ENCODE measurements at places on chromosomes 11 and 22.

DNA sequence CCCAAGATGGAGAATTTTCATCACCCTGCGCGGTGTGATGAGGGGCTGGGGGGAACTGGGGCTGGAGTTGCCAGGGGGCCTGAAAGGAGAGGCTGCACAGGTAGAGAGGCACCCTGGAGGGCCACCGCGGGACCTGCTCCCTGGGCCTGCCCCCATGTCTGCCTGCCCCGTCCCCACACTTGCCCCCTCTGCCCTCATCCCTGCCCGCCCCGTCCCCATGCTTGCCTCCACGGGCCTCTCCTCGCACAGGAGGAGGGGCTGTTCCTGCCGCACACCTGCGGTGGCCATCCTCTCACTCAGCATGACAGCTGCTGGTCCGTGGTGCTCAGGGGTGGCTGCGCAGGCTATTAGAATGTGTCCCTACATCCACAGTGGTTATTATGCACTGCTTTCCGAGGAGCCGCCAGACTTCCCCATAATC, 43.5 kb downstream of the LINC01488 start:
- DNase-seq: no peak

- DNase-seq: no peak
Measured at GRCh38 chr11:35838071-35838470, 105.8 kb upstream of the LDLRAD3 start.

GRCh38 chr22:45335021-45335818, 25.5 kb downstream of the FAM118A start:
- no peak for DNase-seq

- no peak for DNase-seq
Measured at GRCh38 chr11:78248903-78249302, 60.2 kb downstream of the USP35 start.

DNA sequence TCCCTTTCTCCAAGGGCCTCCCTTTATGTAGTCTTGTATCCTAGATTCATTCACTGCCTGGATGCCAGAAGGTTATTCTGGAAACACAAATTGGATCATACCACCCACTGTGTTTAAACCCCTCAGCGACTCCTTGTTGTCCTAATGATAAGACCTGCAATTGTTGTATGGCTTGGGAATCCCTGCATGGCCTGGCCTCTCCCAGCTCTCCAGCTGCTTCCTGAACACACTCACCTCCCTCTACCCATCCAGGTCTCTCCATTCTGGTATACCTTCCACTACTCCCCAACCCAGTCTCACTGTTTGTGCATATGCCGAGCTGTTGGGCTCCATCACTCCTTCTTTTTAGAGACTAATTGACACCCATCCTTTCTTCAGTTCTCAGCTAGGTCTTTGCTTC, 124.3 kb upstream of the ALX4 start:
- DNase-seq: no peak

DNA sequence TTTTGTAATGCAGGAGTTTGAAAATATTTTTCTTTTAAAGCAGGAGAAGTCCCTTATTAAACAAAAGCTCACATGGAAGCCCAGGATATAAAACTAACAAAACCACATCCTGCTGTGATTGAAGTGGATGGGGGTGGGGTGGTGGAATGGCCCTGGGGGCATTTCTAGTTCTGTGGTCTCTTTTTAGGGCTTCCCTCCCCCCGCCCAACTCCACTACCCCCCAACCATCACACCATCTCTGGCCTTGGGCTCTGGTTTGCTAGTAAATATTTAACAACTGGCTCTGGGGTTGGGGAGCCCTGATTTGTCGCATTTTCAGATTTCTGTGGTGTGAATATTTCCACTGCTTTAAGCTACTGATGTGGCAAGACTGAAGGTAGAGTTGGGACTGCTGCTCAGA, 279.6 kb upstream of the PLET1 start:
- no peak for DNase-seq

DNA sequence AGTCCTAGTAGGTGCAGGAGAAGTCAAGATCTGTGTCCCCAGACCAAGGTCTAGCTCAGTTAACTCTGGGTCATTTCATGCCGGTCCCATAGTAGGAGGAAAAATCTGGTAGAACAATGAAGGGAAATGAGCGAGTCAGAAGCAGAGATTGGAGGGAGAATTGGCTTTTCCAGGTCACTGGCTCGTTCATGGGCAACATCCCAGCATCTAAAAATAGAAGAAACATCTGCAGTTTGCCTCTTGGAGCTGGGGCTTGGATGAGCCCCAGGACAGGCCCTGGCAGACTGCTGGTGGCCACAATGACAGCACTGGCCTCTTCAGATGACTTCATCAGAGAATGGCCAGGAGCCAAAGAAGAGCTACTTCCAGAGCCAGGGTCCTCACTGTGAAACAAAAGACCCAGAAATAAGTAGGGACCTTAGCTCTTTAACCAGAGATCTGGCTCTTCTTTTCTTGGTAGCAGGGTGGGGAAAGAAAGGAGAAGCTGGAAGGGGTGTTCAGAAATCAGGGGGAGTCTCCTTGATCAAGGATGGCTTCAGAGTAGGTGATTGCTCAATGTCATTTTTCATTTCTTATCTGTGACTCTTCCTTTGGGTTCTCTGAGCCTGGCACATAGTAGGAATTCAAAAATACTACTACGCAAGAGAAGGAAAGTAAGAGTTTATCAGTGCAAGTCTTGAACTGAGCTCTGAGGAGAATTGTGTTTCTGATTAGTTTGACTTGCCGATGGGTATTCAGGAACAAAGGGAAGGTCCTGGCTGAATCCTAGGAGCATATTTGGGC, 102.6 kb downstream of the TMPRSS5 start:
- peak; percentile 82 for DNase-seq

DNA sequence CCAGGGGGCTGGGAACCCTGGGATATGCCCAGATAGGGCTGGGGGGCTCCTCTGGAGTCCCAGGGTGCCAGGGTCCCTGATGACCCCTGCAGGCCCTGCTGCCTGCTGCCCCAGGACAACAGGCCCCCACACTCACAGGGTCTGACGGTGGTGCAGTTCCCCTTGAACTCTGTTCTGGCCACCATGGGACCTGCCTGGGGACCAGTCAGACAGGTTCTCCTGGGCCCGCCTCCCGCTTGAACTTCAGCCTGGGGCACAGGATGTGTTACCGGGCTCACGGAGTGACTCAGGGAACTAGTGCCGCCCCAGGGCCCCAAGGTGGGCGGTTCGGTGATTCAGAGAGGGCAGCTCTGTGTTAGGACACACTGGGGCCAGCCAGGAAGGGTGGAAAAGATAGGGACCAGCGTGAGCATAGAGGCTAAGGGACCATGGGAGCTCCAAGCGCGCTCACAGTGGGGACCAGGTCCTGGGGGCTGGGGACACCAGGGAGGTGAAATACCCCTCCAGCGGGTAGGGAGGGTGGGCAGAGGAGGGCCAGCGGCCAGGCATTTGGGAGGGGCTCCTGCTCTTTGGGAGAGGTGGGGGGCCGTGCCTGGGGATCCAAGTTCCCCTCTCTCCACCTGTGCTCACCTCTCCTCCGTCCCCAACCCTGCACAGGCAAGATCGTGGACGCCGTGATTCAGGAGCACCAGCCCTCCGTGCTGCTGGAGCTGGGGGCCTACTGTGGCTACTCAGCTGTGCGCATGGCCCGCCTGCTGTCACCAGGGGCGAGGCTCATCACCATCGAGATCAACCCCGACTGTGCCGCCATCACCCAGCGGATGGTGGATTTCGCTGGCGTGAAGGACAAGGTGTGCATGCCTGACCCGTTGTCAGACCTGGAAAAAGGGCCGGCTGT, 21.5 kb upstream of the TXNRD2 start:
- peak; percentile 79 for DNase-seq

DNA sequence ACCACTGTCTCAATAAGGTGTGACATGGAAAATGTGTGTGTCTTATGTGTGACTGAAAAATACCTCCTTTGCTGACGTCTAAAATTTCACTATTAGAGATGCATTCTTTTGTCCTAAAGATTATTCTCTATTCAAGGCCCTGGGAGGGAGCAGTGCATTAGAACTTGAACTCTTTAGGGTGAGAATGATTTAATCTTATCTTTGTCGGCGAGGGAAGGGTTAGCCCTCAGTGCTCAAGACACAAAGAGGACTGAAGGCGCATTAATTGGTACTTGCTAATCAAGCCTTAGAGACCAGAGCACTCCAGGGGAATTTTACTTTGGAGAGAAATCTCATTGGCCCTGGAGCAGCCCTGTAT, 29.8 kb upstream of the PLET1 start:
- DNase-seq: no peak

GRCh38 chr11:67662142-67662834, 11.8 kb upstream of the ACY3 start:
- DNase-seq: no peak

- no peak for DNase-seq
Measured at GRCh38 chr22:22599248-22599647, 40.2 kb upstream of the PRAME start.

- DNase-seq: no peak
Measured at GRCh38 chr11:65014726-65015227, 817 bp downstream of the ARL2 start.

DNA sequence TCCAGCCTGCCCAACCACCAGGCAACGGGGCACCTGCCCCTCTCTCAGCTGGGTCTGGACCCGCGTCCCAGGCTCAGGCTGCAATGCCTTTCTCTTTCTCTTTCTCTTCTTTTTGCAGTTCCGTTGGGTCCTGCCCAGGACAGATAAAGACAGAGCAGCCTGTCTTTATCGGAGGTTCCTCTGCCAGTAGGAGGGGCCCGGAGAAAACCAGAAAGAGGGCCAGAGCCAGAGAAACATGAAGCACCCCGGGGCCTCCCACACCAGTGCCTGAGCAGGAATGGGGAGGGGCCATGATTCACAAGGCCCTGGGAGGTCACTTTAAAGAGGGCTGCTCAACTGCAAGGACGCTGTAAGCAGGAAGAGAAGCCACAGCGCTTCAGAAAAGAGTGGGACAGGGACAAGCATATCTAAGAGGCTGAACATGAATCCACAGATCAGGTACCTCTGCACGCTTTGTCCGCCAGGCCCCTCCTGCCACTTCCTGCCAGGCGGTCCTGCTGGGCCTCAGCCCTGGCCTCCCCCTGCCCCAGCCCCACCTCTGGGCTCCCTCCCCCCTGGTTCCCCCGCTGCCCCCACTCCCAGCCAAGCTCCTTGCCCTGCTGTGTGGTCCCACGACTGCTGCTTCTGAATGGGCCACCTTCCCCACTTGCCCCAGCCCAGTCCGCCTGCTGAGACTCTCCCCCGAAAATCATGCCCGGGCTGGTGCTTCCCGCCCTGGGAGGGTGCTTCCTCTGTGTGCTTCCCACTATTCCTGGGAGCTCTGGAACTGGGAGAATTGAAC, at the start of gene APOBEC3C:
APOBEC3C (plus strand) TSS at position 316 of the 781 bp plus-strand sequence; CDS start at position 422, 106 bp downstream.
- peak; percentile 85 for DNase-seq

DNA sequence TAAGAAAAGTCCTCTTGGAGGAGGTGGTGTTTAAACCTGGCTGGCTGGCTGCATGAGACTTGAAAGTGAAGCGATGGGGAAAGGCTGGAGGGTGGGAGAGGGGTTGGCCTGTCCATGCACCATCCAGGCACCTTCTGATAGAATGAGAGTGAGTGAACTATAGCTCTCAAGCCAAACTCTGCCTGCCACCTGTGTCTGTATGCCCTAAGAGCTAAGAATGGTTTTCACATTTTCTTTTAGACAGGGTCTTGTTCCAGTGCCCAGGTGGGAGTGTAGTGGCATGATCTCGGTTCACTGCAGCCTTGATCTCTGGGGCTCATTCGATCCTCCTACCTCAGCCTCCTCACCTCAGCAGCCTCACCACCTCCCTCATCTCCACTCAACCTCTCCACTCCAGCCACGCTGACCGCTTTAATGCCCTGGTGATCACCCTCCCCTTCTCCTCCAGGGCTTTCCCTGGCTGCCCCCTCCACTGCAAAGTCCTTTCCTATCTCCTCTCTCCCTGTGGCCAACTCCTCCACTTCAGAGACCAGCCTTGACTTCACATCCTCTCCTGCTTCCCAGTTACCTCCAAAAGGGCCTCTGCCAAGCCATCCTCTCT, 38.3 kb upstream of the DKK3 start:
- no peak for DNase-seq

- DNase-seq: peak; percentile 78
Measured at GRCh38 chr11:119094816-119095065, 6.9 kb downstream of the DPAGT1 start.

- peak; percentile 84 for DNase-seq
Measured at GRCh38 chr11:61129639-61130523, 27.6 kb downstream of the CD5 start.

DNA sequence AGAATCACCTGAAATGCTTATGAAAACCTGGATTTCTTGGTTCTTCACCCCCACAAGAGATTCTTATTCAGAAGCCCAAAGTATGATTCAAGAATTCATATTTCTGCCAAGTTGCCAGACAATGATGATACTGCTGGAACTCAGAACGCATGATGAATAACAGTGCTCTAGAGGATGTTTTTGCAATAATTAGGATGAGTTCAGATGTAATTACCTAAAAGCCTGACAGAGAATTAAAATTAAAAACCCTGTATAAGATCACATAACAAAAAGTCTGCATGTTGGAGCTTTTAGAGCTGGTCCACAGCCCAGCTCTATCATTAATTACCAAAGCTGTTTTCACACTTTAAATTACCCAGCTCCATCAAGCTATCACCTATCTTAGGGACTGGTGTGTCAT, 211.8 kb downstream of the LUZP2 start:
- no peak for DNase-seq

GRCh38 chr11:11432621-11433319, 79.7 kb upstream of the CSNK2A3 start:
- DNase-seq: no peak

DNA sequence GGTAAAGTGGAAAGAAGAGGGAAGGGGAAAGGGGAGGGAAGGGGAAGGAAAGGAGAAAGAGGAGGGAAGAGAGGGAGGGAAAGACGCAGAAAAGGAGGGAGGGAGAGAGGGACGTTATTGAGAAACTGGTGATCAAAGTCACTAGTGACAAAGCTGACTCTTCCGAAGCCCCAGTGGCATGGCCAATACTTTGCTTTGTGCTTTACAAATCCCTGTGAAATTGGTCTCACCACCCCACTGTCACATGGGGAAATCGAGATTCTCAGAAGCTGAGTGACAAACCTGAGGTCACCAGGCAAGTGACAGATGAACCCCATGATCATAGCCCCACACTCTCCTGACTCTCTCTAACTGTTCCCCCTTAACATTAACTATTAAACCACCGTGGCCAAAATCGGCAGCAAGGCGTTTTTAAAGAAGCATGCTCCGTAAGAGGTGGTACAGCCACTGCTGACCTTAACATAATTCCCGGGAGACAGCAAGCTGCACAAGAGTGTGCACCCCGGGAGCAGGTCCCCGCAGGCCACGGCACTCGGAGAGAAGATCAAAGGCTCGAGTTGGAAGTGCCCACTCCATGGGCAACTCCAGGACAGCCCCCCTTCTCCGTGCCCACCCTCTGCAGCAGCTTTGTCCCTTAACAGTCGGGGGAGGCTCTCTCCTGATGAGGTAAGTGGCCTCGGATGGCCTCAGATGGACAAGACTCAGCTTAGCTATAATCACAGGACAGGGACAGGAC, 34.8 kb downstream of the CELSR1 start:
- no peak for DNase-seq

DNA sequence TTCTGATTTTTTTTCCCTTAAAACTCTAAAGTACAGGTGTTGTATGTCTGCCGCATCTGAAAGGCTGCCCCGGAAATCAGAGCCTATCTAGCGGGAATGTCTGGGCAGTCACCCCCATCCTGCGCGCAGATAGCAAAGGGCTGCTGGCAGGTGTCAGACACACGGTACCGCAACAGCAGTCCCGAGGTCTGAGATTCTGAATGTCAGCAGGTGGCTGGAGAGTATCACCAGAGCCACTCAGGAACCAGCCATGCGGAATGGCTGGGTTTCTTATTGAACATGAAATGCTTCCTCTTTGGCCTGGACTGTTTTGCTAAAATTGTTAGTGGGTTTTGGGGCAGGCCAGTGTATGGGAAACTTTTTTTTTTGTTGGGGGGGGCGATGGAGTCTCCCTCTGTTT, 53.3 kb downstream of the CERK start:
- DNase-seq: no peak

Data from MG63 (cell line).